ENCODE measurements at places on chromosomes 2 and 18.

GRCh38 chr2:147665105-147665504, 179.7 kb upstream of the ACVR2A start:
- DNase-seq, result no peak

- no peak for DNase-seq
Measured at GRCh38 chr2:226447338-226448300, 352.0 kb downstream of the IRS1 start.

DNA sequence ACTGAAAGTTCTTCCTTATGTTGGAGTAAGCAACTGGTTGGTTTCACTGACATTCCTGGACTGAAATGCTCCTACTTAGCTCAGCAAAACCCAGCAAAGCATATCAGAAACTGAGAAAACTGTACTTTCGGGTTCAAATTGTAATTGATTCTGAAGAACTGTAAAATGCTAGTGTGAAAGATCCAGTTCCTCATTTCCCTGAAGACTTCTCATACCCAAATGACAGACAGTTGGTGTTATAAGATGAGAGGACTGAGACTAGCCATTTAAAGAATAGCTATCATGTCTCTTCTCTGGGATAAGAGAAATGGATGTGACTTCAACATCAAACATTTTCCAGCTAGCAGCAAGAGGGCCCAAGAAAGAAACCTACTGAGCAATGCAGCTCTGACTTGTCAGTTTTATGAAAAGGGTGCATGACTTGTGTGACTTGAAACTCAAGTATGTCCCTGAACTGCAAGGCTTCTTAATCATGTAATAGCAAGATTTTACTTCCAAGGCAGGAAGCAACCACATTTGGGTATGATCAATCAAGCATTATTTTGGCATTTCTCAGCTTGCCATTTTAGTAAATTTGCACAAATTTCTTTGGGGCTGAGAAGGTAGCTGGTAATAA, 420.3 kb upstream of the MMADHC start:
- no peak for DNase-seq

GRCh38 chr2:181648478-181649155, 8.3 kb downstream of the CERKL start:
- no peak for DNase-seq

- DNase-seq, result no peak
Measured at GRCh38 chr18:32730620-32731091, 42.2 kb downstream of the KLHL14 start.

DNA sequence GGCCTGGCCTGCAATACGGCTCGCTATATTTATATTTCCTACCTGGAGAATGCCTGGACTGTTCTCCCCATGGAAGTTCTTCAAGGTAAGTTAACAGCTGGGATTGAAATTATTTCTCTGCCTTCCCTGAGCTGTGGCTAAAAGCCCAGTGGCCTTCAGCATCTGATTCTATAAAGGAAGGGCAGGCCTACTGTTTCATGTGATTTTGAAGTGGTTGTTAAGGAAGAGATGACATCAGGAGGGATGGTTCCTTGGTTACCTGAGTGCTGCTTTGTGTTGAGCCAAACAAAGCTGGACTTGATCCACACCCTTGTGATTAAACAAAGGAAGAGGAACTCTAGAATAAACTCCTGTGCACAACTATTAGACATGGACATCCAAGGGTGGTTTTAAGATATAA, 61.6 kb downstream of the MFSD6 start:
- peak; percentile 42 for DNase-seq
